Uterus (tissue), 4 donors: ENCODE measurements at places on chromosomes 2 and 18. TPM values are rescaled to one million over a fixed set of nuclear protein-coding genes. Genes with fewer than 3 reads are reported as not detected.

DNA sequence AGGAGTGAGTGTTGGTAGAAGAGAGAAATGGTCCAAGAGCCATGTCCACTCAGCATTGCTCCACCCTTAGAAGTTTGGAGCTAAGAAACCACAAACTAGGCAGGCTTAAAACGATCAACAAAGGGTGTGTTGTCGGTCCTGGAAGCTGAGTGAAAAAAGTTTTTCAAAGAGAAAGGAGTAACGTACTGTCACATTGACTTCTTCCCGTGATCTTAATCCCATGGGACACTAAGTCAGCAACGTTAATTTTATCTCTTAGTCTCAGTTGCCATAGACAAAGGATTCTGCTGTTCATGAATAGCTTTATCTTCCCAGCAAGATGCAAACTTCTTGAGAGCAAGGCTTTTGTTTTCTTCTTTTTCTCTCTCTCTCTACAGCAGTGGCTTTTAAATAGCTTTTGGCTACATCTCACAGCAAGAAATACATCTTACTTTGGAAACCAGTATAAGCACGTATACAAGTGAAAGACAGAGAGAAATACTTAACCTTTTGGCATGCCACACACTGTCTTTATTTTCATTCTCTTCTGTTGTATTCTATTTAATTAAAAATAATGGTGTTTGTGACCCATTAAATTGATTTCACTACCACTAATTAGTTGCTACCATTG is 377.4 kb downstream of the TGIF1 start:
- no peak overlapping the region for H3K4me3 ChIP-seq
- no peaks in the 10 kb centered on the region for H3K36me3 ChIP-seq
- no peaks in the 10 kb centered on the region for H3K27me3 ChIP-seq
- no peak for DNase-seq
- no peaks in the 10 kb centered on the region for H3K4me1 ChIP-seq
- H3K27ac ChIP-seq, result no peak overlapping the region

DNA sequence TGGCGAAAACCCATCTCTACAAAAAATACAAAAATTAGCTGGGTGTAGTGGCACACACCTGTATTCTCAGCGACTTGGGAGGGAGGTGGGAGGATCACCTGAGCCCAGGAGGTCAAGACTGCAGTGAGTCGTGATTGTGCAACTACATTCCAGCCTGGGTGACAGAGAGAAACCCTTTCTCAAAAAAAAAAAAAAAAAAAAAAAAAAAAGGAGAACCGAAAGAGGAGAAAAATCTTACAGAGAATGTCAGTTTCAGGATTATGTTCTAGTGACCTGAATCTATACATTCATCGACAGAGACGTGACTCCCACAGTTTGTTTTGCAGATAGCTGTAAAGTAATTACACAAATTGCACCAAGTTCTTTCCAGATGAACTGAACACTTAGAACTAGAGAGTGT is 187.8 kb downstream of the FTCDNL1 start:
- H3K27me3 ChIP-seq, result no peaks in the 10 kb centered on the region
- H3K36me3 ChIP-seq, result no peaks in the 10 kb centered on the region
- DNase-seq, result no peak
- H3K4me3 ChIP-seq, result no peak overlapping the region
- H3K27ac ChIP-seq, result no peak overlapping the region

DNA sequence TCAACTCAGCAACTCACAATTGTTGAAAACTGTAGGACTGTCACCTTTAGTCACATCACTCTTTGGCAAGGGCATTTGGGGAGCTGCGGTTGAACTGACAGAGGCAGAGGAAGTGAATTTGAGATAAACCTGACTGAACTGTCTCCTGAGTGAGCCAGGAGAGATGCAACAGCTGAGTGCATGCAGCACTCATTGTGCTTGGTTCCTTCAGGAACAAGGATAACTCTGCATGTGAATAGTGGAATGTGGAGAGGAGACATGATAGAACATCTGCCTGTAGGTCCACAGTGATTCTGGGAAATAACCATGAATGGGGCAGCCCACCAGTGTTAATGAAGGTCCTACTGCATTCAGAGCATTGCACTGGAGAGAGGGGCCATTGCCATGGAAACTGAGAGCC is 494.7 kb downstream of the STK39 start:
- H3K4me3 ChIP-seq, result no peak overlapping the region
- no peaks in the 10 kb centered on the region for H3K4me1 ChIP-seq
- H3K27ac ChIP-seq, result no peak overlapping the region
- no peaks in the 10 kb centered on the region for H3K36me3 ChIP-seq
- H3K27me3 ChIP-seq, result no peaks in the 10 kb centered on the region

GRCh38 chr2:235131334-235132305 is 179.8 kb downstream of the SH3BP4 start:
- no peaks in the 10 kb centered on the region for H3K36me3 ChIP-seq
- no peak overlapping the region for H3K27ac ChIP-seq
- DNase-seq, result no peak
- no peaks in the 10 kb centered on the region for H3K4me1 ChIP-seq
- no peaks in the 10 kb centered on the region for H3K27me3 ChIP-seq

The CERKL gene
- not detected for total RNA-seq
